ENCODE measurements at places on chromosomes 2 and 18.

DNA sequence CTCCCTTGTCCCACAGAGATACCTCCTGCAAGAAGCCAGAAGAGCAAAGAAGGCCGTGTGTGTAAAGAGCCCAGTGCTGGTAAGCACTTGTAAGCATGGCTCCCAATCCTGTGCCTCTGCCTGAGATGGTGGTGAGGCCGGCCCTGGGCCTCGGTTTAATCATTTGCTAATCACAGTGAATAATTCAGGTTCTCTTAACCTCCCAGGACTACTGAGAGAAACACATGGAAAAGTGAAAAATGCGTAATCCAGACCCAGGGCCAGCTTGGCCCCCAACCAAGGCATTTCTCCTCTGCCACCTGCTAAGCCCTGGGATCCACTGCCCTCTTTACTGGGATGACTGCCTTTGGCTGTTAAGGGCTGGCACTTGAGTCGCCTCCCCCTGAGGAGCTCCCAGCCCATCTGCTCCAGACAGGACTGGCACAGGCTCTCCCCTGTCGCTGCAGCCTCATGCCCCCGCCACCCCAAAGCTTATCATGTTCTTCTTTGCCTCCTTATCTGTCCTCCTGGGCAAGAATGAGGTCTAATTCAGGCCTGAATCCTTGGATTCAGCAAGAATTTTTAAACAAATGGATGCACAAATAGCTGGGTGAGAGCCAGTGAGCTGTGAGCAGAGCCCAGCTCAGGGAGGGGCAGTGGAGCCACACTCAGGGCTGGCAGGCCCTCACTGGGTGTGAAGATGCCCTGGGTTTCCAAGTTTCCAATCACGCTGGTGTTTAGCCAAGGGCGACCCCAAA lies 193.9 kb upstream of the HS6ST1 start:
- DNase-seq: no peak

- no peak for DNase-seq
Observed at GRCh38 chr18:62107881-62108280, 79.0 kb downstream of the PIGN start.

- DNase-seq: no peak
Observed at GRCh38 chr2:19580264-19580663, 221.8 kb upstream of the OSR1 start.

DNA sequence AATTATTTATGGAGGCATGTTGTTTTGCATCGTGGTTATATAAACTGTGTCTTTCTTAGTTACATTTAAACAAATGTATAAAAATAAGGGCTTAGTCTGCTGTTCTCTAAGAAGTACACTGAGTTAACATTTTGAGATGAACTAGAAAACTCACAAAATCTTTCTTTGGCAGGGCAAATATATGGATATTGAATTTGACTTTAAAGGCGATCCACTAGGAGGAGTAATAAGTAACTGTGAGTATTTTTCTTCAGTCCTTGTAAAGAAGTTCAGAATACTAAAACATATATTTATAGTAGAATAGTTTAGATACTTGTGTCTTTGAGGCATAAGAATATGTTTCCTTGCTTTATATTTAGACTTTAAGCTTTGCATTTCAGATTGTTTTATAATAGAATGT lies 104.8 kb downstream of the MYO1B start:
- no peak for DNase-seq

- no peak for DNase-seq
Observed at GRCh38 chr18:63182861-63183260, 136.7 kb downstream of the BCL2 start.

- DNase-seq: no peak
Observed at GRCh38 chr18:36446059-36446458, 148.5 kb downstream of the FHOD3 start.

- no peak for DNase-seq
Observed at GRCh38 chr2:129730979-129731378, 248.5 kb upstream of the RAB6C start.

DNA sequence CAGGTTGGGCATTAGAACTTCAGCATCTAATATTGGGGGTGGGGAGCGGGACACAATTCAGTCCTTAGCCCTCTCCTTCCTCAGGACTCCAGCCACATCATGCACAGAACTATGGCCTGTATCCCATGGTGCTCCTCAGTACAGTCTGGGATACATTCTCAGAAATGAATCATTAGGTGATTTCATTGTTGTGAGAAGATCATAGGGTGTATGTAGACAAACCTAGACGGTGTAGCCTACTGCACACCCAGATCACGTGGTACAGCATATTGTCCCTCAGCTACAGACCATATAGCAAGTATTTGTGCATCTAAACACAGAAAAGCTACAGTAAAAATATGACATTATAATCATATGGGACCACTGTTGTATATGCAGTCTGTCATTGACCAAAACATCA lies 23.2 kb upstream of the IMP4 start:
- no peak for DNase-seq

DNA sequence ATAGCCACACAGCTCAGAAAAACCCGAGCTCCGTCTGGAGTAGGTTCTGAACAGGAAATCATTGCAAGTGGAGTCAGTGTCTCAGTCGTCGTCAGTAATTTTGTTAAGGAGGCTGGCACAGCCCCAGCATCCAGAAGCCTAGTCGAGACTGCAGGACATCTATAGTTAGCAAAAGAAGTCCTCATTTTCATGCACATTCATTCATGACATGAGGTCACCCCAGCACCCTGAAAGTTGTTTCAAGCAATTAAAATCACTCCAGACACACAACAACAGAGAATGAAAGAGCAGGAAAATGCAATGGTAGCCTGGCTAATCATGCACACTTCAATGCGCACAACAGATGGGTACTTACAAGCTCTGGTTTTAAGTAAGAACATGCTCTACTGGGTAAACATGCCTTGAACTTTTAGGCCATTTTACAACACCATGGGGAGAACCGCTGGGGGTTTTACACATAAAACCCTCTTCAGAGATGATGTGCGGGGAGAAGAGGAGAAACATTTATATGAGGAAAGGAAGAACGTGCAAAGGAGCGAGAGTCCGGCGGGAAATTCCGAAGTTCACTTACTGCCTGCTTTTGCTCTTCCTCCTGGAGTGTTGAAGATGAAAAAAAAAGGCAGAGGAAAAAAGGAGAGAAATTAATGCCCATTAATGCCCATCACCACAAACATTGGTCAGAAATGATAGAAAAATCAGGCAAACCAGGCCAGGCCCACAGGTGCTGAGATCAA lies 77.4 kb upstream of the DNMT3A start:
- no peak for DNase-seq

DNA sequence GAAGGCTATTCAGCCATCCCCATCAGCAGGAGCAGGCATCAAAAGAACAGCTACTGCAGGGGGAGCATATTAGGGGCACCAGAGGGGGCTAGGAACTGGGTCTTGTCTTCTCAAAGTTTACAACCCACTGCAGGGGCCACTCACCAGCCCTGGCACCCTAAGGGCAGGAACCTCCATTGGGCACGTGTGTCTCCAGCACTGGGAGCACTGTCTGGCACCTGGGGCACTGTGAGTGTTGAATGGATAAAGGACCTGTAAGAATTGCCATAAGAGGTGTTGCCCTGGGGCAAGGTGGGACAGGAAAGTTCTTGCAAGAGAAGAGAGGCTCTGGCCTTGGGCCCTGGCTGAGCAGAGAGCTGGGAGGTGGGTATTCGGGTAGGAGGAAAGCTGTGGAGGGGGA lies 1.4 kb upstream of the STEAP3 start:
- DNase-seq: no peak

- no peak for DNase-seq
Observed at GRCh38 chr2:102929721-102930120, 167.9 kb downstream of the TMEM182 start.

DNA sequence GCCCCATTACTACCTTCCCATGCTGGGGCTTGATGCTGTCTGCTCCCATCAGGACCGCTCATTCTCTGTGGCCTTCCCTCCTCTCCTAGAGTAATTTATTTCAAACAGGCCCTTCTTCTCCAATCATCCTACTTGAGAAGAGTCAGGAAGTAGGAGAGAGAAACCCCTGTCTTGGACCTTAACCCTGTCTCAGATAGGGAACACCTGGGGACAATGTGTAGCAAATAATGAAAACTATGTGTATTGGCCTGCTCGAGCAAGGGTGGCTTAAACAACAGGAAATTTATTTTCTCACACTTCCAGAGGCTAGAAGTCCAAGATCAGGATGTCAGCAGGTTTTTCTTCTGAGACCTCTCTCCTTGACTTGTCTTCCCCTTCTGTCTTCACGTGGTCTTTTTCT lies 26.6 kb upstream of the NEMP2 start:
- DNase-seq: no peak

DNA sequence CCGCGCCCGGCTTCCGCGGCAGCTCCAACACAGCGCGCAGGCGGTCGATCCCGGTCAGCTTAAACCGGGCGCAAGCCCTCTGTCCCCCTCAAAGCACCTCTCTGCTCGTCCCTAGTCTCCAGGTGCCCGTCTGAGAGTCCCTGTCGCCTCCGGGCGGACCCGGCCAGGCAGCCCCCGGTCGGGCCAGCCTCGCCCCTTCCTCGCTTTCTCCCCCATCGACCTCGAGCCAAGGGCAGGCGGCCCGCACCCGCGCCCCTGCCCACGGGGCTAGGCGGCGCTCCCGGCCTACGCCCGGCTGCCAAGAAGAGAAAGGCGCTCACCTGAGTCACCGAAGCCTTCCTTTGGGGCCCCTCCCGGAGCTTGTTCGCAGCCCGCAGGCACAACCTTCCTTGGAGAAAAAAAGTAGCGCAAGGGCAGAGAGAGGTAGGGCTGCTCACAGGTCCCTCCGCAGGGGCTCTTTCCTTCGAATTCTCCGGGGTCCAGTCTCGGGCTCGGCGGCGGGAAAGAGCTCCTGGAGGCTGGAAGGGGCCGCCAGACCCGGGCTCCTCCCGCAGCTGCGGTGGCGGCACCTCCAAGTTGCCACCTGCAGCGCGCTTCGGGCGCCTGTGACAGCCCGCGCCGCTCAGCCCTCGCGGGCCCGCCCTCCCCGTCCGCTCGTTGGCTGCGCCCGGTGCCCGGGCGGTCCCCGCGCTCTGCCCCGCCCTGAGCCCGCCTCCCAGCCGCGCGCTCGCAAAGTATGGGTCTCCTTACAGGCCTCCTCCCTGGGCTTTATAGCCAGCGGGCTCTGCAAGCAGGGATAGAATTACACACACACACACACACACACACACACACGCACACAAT lies 86.5 kb upstream of the EPB41L3 start:
- no peak for DNase-seq

- DNase-seq: no peak
Observed at GRCh38 chr2:11387100-11387390, 42.6 kb upstream of the ROCK2 start.

DNA sequence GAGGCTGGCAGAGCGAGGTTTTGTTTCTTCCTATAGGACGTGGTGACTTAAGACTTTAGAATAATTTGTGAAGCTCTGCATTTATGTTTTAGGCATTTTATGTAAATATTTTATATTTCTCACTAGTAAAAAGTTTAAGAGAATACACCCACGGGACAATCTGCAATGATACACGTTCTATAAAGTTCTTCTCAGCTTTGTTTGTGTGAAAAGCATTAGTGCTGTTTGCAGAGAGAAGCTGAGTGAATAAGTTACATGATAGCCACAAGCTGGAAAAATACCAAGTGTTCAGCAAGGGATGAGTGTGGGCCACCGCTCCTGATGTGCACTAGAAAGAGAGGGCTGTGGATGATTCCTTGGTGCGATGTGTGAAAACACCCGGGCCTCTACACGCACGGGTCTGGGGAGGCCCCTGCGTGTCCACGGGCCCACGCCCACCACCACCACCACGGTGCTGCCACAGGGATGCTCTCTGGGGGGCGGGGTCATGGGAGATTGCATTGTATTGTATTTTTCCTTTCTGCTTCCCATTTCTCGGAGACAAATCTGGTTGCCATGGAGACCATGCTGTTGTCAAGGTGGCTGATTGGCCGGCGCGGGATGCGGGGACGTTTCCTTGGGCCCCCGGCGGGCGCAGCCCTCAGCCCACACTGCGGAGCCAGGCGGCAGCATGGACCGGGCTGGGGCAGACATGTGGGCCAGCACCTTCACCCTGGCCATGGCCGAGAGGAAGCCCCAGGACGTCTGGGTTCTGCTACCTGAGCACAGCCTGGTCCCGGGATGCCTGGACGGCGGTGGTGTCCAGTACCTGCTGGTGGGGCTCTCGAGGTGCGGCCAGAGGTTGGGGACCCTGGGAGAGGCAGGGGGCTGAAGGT lies at the start of gene RTP5:
RTP5 (plus strand) TSS at position 643 of the 875 bp plus-strand sequence; CDS start at position 671, 28 bp downstream.
- no peak for DNase-seq

All from stimulated activated CD4-positive, alpha-beta T cell treated with anti-CD3 and anti-CD28 coated beads, TNF-alpha, amount 100 ng/mL, for 4 hours (primary cell).